Brain microvascular endothelial cell (primary cell): ENCODE measurements at places on chromosomes 1 and 21.
A peak's percentile ranks its signal among the peaks of the same experiment; 100 is the strongest.

GRCh38 chr1:167797015-167797414 is 75.2 kb downstream of the MPZL1 start:
- DNase-seq, result peak; percentile 95

DNA sequence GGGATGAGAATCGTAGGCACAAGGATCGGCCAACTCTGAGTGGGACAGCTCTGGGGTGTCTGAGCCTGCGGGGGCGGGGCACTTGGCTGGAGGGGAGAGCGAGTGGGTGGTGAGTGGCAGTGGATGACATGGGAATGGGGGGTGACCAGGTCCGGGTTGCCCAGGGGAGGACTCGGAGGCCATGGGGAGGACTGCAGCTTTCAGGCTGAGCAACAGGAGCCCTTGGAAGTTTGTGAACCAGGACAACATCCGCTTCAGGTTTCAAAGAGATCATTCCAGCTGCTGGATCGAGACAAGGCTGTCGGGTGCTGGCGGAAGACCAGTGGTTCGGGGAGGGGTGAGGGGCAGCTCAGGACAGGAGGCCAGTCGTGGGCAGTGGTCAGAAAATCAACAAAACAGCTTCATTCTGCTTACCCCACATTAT is 124.4 kb upstream of the IRF2BP2 start:
- DNase-seq, result no peak

DNA sequence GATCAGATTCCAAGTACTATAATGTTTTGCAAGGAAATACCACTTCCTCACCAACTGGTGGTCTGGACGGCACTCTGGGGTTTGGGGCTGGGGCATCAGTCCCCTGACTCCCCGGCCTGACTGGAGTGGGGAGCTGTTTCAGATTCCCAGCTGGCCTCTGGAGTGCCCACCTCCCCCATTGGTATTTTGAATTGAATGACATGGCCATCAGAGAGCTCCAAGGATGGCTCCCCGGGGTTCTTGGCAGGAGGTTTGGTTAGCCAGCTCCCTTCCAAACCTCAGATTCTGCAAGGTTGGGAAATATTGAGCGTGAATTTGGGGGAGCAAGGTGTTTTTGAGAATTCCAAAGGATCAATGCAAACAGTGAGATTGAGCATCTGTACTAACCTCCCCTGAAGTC is 2.2 kb upstream of the INAVA start:
- DNase-seq, result no peak

DNA sequence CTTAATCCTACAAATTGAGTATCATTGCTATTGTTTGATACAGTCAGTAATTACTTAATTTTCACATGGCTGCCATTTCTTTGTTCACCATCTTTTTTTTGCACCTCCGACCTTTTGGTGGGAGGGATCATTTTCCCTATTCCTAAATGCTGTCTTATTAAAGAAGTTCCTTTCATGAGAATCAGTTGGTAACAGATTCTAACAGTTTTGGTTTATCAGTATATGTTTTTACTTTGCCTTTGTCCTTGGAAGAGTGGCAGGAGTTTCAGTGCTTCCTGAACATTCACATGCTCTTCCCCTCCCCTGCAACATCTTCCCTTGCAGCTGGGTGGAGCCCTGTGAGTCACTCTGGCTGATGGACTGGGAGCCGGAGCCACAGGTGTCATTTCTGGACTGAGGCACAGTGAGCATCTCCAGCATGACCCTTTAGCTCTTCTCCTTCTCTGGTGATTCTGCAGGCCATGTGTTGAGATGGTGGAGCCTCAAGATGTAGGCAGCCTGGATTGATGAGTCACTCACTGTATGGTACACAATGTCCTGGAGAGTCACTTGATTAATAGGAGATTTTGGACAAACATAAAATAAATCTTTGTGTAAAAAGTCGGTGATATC is 217.7 kb downstream of the URB2 start:
- DNase-seq, result peak; percentile 2

GRCh38 chr1:200907611-200908097 is 13.0 kb downstream of the INAVA start:
- DNase-seq, result no peak

DNA sequence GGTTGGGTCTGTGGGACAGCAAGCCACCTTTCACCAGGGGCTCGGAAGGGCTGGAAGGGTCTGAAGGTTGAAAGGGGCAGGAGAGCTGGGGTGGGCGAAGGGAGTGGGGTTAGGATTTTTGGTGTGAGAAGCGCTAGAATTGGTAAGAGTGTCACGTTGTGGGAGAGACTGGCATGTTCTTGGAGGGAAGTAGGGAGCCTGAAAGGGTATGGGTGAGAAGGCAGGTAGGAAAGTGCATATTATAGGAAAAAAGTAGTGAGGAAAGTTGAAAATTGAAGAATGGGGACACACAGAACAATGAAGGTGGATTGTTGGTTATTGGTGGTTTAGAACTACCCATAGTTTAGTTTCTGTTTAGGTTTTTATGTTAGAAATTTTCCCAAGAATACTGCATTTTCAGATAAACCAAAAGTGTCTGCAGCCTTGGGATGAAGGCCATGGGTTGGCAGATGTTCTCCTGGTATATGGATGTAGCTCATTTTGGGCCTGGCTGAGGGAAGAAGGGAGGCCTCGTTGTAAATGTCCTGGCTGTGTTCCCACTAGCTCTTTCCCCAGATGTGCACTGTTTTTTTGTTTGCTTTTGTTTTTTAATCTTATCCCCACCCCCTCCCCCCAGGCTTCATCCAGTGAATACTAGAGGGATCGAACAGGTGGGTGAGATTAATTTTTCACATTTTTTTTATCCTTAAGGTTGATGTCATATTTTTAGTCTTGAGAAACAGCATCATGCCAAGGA is 1.2 kb downstream of the LRRC42 start:
- DNase-seq, result no peak

GRCh38 chr1:215583185-215583749 is 16.2 kb downstream of the KCTD3 start:
- DNase-seq, result no peak

- no peak for DNase-seq
Observed at GRCh38 chr1:3331564-3331963, 122.9 kb upstream of the ARHGEF16 start.

DNA sequence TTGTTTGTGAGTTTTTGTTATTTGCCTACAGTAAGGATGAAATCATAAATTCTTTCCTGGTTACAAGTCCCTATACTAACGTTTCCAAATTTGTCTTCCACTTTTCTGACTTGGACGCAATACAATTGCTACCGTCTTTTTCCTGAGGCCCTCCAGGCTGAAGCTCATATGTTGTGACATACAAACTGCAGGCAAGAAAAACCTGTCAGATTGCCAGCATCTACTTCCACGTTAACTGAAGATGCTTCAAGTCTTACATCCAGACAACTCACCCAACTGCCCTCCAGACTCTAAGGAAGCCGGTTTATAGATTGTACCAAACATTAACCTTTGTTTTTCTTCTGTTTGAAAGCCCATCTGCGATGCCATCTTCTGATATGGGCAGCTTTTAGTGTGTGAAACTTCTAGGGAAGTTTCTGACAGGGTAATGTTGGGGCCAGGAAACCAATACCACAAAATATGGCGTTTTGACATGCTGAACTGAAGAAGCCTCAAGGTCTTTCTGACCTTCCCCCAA is 21.4 kb upstream of the RNF11 start:
- DNase-seq, result peak; percentile 14

DNA sequence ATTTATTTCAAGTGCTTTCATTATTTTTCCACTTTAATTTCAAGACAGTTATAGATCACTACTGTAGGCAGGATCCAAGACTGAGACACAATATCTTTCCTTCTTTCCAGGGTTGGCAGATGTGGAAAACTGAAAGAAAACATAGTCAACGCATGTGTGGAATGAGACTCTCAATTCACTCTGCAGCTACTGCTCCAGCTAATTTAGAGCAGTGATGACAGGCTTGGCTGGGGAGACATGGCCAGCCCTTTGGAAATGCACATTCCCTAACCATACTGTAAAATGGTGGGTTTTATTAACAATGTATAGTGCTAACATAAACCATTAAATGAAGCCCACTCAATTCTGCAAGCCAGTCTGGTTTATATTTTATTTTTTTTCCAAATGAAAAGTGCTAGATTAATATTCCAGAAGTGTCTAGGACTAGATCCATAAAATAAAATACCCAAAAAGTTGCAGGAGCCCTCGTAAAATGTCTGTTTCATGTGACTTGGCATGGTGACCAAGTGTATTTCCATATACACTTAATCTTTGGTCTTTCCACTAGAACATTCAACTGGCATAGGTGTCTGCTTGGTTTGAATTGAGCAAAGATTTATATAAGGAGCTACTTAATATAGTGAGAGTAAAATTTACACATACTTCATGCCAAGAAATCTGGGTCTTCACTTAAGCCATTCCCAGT is 32.9 kb downstream of the COL11A1 start:
- no peak for DNase-seq

GRCh38 chr1:44036409-44037139 is 5.3 kb upstream of the SLC6A9 start:
- DNase-seq, result peak; percentile 62

GRCh38 chr1:150505431-150505830 is 2.5 kb upstream of the ECM1 start:
- no peak for DNase-seq

DNA sequence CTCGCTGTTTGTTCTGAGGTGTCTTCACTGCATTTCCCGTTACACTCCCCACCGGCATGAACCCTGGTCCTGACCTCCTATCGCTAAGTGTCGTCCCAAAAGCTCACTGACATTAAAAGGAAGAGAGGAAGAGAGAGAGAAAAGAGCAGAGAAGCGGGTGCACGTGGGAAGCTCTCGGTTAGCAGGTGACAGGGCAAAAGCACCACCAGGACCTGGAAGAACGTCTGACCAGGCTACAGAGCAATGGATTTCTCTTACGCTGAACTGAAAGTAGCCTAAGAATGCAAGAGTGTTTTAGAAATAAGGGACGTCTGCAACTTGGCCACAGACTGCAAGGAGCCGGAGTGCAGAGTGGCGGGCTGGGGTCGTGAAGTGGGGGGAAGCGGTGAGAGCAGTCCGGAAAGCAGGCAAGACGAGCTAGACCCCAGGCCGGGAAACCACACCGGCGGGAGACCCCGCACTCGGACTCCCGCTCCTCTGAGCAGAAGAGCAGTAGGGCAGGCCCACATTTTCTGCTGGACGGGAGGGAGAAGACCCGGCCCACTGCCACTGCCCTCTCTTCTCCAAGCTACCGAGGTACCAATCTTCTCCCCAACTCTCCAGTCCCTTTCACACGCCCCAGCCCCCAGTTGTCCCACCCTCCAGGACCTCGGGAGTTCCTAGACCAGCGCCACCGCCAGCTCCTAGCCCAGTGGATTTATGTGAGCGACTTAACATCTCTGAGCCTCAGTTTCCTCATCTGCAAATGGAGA is 8.3 kb upstream of the MPZL1 start:
- no peak for DNase-seq

- peak; percentile 11 for DNase-seq
Observed at GRCh38 chr1:90133133-90133532, 138.2 kb downstream of the ZNF326 start.

GRCh38 chr1:46150085-46150484 is 17.7 kb upstream of the PIK3R3 start:
- peak; percentile 16 for DNase-seq

GRCh38 chr1:152398812-152399698 is 15.0 kb downstream of the CRNN start:
- DNase-seq, result no peak

- no peak for DNase-seq
Observed at GRCh38 chr1:212221801-212222200, 63.4 kb upstream of the PPP2R5A start.

DNA sequence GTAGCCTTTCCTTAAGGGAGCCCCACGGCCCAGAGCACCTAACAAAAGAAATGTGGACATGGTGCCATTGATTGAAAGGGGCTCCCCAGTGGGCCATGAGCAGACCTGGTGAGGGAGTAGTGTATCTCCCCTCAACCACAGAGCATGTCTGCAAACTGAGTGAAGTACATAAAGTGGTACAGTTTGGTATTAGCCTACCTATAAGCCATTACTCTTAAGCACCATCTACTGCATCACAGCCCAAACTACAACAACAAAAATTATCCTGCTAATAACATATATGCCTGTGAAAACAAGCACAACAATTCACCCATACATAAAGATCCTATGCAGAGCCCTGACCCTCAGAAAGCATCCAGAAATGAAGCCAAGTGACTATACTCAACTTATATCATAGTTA is 407.8 kb downstream of the PTPRC start:
- DNase-seq, result no peak

- DNase-seq, result no peak
Observed at GRCh38 chr1:235873571-235873970, 6.9 kb upstream of the LYST start.

- no peak for DNase-seq
Observed at GRCh38 chr1:184605941-184606340, 148.7 kb downstream of the EDEM3 start.

GRCh38 chr1:76433526-76433925 is 359.0 kb downstream of the ST6GALNAC3 start:
- DNase-seq, result peak; percentile 69

DNA sequence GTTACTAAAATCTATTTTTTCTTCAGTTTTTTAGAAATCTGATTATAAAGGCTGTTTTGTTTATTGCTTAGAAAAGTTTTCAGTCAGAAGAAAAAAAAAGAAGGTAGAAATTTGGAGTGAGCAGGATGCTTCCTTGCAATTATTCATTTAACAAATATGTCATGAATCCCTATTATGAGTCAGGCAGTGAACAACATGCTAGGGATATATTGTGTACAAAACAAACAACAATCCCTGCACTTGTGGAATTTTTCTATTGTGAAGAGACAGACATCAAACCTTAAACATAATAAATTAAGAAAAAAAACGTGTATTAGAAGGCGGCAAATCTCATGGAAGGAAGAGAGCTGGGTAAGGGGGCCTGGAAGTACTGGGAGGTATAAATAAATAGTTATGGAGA is 664.1 kb upstream of the CAMK1G start:
- no peak for DNase-seq

- no peak for DNase-seq
Observed at GRCh38 chr21:17523007-17523451, 10.2 kb downstream of the CXADR start.

DNA sequence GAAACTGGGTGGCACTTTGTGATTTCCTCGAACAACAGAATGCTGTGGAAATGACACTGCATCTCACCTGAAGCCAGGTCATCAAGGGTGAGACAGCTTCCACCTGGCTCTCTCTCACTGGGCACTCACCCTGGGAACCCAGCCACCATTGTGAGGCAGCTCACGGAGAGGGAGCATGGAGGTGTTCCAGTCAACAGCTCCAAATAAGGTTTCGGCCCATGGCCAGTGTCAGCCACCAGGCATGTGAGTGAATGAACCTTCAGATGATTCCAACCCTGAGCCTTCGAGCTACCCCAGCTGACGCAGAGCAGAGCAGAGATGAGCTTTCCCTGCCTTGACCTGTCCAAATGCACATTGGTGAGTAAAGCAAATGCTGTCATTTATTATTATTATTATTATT is 58.1 kb downstream of the SYDE2 start:
- no peak for DNase-seq

GRCh38 chr1:35932158-35932636 is 1.3 kb downstream of the AGO3 start:
- no peak for DNase-seq

GRCh38 chr1:32031578-32032274 is 18.1 kb downstream of the KHDRBS1 start:
- peak; percentile 55 for DNase-seq

DNA sequence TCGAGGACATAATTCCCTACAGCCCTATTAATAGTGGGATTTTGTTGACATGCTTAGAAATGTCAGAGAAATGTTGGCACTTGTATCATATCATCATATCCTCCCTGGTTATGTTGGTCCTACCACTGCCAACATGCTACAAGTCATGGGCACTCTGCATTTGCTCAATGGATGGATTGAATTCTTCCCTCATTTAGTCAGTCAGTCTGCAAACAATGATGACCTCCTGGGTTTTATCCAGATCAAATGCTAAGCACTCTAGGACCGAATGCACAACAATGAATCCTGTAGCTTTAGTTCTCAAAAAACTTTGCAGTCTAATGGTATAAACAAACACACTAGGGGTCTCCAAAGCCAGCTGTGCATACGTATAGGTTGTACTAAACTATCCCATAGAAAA is 357.2 kb upstream of the DPYD start:
- no peak for DNase-seq
